Fibroblast of mammary gland (primary cell): ENCODE measurements at places on chromosomes 5 and 9.

DNA sequence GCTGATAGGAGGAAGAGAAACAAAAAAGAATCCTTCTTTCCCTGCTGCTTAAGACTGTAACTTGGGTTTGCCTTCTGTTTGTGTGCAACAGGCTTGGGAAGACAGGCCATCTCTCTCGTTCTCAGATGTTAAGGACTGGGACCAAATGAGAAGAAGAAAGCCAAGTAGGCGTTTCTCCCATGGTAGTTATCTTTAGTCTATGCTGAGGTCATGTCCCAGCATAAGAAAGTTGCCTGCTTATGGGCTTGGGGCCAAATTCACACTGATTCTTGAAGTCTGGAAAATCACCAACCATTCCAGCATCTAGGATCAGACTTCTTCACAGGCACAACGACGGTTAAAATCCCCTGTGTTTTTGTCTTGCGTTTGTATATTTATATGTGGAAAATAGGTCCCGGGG, 44.2 kb upstream of the PALM2AKAP2 start:
- no peak for DNase-seq

GRCh38 chr5:22835686-22836085, 17.5 kb downstream of the CDH12 start:
- no peak for DNase-seq

DNA sequence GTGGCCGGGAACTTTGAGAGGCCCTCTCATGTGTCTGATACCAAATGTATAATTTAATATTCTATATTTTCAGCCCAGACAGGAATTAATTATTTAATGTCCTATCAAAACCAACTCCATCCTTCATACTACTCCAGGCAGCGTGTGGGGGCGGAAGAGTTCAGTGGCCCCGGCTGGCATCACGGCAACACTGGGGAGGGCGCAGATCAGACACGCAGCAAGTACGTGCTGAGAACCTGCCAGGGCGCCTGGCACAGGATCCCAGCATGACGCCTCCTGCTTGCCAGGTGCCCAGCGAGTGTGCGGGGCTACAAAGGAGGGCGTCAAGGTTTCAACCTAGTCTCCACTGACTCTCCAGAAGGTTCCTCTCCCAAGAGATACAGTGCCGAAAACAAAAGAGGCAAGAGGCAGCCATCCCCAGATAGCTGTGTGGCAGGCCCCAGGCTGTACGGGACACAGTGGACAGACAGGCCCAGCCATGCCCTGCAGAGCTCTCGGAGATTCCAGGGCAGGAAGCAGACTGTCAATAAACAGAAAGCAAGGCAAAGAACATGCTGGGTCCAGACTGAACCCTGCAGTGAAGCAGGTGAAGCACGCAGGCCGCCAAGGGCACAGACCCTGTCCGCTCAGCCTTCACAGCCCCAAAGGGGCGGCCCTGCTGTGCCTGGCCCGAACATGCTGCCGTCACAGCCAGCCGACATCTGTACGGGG, 110.3 kb downstream of the VAV2 start:
- DNase-seq, result no peak

DNA sequence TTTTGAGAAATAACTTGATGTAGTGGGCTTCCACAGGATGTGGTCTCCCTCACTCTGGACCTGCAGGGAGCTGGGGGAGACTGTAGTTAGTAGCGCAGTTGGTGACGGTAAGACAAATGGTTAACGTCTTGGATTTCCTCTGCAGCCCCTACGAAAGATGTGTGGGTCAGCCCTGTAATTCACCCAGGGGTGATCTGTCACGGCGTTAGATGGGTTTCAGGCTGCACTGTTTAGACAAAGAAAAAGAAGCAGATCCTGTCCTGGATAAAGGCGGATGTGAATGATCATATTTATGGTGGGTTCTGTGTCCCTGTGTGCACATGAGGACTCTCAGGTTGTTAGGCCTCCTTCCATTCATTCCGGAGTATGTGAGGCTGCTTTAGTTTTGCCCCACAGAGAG, 142.0 kb upstream of the SLC28A3 start:
- no peak for DNase-seq

DNA sequence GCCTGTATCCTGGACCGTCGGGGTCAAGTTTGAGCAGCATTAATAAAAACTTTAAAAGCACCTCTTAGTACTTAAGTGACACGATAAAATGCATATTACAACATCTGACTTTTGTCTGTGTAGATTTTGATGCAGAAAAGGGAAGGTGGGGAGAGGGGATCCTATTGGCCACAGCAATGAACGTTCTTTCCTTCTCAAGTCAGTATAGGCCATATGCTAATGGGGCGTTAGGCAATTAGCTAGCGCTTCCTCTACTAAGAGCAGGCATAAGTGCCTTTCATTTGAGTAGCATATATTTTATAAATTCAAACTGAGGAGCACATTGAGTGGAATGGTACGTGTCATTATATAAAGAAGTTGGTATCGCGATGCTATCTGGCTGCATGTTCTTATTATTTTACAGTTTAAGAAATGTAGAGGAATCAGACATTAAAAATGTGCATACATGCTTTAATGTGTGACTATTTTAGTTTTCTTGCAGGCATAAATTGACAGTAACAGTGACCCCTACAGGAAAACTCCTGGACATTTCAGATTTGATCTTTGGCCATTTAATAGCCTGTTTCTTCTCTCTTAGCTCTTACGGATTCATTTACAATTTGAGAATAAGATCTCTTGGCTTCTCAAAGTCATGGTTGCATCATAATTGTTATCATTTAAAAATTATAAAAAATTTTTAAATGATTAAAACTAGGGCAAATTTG, 1.1 kb upstream of the GNA14 start:
- DNase-seq, result peak; percentile 48

- no peak for DNase-seq
Measured at GRCh38 chr5:130171699-130172098, 267.4 kb downstream of the CHSY3 start.

DNA sequence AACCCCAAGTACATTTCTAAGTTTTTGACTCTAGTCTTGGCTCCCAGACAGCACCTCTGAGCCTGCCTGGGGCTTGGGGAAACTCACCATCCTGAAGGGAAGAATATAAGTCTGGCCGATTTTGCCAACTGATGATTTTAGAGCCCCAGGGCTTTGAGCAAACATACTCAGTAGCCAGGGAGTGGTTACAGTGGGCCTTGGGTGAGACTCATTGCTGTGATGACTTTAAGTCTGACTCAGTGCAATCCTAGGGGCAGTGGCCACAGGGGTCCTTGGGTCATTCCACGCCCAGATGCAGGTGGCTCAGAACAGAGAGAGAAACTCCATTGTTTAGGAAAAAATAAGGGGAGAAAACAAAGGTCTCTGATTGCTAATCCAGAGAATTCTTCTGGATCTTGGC, 312.0 kb upstream of the EDIL3 start:
- DNase-seq, result peak; percentile 9

DNA sequence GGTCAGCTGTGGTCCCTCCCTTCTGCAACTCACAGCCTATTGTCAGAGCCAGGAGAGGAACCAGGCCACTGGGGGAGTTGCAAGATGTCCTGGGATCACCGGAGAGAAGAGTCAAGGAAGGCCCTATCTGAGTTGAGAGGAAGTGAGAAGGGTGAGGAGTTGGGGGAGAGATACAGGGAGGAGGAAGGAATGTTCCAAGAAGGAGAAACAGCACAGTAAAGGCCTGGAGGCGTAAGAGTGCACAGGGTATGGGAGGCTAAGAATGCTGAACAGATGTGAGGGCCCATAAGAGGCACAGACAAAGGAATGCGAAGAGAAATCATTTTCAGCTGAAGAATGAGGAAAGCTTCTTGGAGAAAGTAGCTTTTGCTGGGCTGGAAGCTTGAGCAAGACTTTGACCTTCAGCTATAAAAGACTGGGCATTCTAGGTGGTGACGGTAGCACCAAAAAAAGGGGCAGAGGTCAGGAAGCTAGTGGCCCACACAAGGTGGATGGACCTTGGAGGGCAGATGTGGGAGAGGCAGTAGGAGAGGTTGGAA, 21.6 kb upstream of the CSF1R start:
- DNase-seq, result peak; percentile 68

DNA sequence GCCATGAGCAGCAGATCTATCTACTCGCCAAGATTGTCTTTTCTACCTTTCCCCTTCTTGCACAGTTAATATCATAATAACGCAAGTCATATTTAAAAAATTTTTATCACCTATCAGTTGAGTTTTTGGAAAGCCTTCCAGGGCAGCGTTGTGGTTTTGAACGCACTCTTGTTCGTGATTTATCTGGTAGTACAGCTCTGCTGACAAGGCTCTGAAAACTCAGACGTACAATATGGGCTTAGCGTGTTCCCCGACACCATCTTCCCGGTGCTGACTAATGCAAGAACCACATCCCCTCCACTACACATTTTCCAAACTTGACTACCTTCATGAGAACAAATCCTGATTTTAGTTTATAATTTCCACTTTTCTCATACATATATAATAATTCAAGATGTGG, 1.6 kb upstream of the NFIL3 start:
- peak; percentile 77 for DNase-seq

DNA sequence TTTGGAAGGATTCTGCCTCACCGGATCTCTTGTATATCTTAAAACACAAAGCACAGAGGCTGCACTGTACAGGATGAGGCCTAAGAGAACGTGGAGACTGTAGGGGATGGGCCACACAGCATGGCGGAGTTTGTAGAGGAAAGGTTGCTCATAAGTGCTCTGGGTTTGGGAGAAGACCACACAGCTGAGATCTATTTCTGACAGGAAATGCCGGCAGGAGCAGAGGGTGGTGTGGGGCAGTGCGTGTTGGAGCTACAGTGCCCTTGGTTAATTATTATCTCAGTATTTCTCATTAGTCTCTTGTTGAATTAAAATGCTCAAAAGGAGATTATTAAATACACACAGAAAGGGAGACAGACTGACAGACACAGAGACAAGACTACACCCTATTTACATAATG, 9.6 kb downstream of the PALM2AKAP2 start:
- no peak for DNase-seq

GRCh38 chr9:16735001-16735400, 135.5 kb downstream of the BNC2 start:
- DNase-seq, result no peak

GRCh38 chr9:114432323-114433067, 44.7 kb upstream of the AKNA start:
- no peak for DNase-seq

GRCh38 chr5:6574111-6574510, 58.7 kb downstream of the NSUN2 start:
- no peak for DNase-seq
